ENCODE measurements at places on chromosomes 1 and 21. TPM values are rescaled to one million over a fixed set of nuclear protein-coding genes. Genes with fewer than 3 reads are reported as not detected.

- H3K4me3 ChIP-seq: no peak overlapping the region
- peaks cover 28% of the 10 kb centered on the region for H3K4me1 ChIP-seq
- H3K27ac ChIP-seq: no peak overlapping the region
- H3K27me3 ChIP-seq: no peaks in the 10 kb centered on the region
Measured at GRCh38 chr1:231867607-231868006, 241.0 kb downstream of the DISC1 start.

DNA sequence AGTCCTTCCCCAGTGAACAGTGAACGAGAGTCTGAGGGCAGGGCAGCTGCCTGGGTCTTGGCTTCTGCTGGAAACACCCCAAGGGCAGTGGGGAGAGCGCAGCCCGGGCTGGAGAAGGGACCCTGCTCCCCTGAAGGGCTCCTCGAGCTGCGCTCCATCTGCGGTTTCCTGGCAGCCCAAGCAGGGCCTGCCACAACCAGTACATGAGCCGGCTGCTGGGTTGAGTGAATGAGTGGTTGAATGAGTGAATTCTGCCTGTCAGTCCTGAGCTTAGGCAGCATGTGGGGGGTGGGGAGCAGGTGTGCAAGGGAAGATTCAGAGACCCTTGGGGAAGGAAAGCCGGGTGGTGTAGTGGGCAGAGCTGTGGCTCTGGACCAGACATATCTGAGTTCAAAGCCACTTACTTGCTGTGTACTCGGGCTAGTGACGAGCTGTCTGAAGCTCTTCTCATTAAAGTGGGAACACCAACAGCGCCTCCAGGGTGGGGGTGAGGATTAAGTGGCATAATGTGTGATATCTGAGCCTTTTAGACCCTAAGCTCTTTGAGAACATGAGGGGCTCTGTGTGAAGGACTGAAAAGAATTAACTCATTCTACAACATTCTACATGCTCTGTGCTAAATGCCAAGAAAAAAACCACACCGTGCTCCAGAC, 3.7 kb downstream of the OPRD1 start:
- H3K27me3 ChIP-seq: peaks cover 54% of the 10 kb centered on the region
- no peaks in the 10 kb centered on the region for H3K36me3 ChIP-seq
- no peak overlapping the region for H3K27ac ChIP-seq
- peaks cover 6% of the 10 kb centered on the region for H3K4me1 ChIP-seq
- no peak overlapping the region for H3K4me3 ChIP-seq

DNA sequence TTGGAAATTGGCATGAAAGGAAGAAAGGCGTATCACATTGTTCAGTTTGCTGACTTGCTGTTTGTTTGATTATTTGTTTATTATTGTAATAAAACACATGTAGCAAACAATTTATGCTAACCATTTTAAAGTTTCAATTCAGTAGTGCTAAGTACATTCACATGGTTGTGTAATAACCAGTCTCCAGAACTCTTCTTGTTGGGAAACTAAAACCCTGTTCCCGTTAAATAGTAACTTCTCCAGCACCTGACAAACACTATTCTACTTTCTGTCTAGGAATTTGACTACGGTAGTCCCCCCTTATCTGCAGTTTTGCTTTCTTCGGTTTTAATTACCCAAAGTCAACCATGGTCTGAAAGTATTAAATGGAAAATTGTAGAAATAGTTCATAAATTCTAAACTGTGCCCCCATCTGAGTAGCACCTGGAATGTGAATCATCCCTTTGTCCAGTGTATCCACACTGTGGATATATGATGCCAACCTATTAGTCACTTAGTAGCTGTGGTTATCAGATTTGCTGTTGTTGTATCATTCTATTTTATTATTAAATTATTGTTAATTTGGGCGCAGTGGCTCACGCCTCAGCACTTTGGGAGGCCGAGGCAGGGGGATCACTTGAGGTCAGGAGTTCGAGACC, 5.5 kb downstream of the MORC3 start:
- DNase-seq: no peak
- peaks cover 26% of the 10 kb centered on the region for H3K36me3 ChIP-seq
- H3K27me3 ChIP-seq: no peaks in the 10 kb centered on the region
- H3K27ac ChIP-seq: no peak overlapping the region

- H3K27ac ChIP-seq: no peak overlapping the region
- no peaks in the 10 kb centered on the region for H3K36me3 ChIP-seq
- no peak for DNase-seq
- H3K27me3 ChIP-seq: no peaks in the 10 kb centered on the region
- no peak overlapping the region for H3K4me3 ChIP-seq
Measured at GRCh38 chr21:18152371-18152770, 92.3 kb upstream of the CHODL start.

GRCh38 chr1:208445758-208446203, 201.6 kb upstream of the PLXNA2 start:
- no peaks in the 10 kb centered on the region for H3K4me1 ChIP-seq
- no peak overlapping the region for H3K4me3 ChIP-seq
- no peak overlapping the region for H3K27ac ChIP-seq
- no peak for DNase-seq
- H3K36me3 ChIP-seq: no peaks in the 10 kb centered on the region
- peaks cover 2% of the 10 kb centered on the region for H3K27me3 ChIP-seq

DNA sequence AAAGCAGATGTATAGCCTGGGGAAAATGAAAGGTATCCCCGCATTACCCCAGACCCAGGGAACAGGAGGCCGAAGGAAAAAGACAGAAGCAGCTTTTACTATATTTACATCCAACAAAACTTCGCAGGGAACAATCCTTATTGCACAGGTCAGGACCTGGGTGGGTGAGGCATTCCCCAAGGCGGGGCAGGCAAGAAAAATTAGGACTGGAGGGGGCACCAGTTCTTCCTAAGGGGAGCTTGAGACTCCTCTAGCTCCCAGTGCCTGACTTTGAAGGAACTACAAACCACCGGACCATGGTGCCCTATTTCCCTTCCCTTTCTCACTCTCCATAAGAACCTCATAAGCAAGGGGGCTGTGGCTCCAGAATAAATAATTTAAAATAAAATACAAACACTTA, 6.7 kb upstream of the GATAD2B start:
- H3K36me3 ChIP-seq: peaks cover 14% of the 10 kb centered on the region
- no peak for DNase-seq
- no peaks in the 10 kb centered on the region for H3K27me3 ChIP-seq
- no peak overlapping the region for H3K27ac ChIP-seq

- H3K27ac ChIP-seq: no peak overlapping the region
- DNase-seq: peak; percentile 46
- no peak overlapping the region for H3K4me3 ChIP-seq
- no peaks in the 10 kb centered on the region for H3K27me3 ChIP-seq
- H3K36me3 ChIP-seq: no peaks in the 10 kb centered on the region
- peaks cover 11% of the 10 kb centered on the region for H3K4me1 ChIP-seq
Measured at GRCh38 chr1:182080955-182081582, 19.6 kb upstream of the ZNF648 start.

- DNase-seq: no peak
- H3K4me1 ChIP-seq: no peaks in the 10 kb centered on the region
- H3K27ac ChIP-seq: no peak overlapping the region
- H3K27me3 ChIP-seq: peaks cover 7% of the 10 kb centered on the region
- no peaks in the 10 kb centered on the region for H3K36me3 ChIP-seq
Measured at GRCh38 chr1:227395426-227396028, 77.2 kb upstream of the CDC42BPA start.

IFFO2 gene
- total RNA-seq: 24.9 TPM

AMPD2 gene
- 56.9 TPM for total RNA-seq

NEXN gene
- 1.9 TPM for total RNA-seq

Measured in activated naive CD4-positive, alpha-beta T cell treated with anti-CD3 and anti-CD28 coated beads for 36 hours (primary cell).